Mucosa of gallbladder (tissue), 1 donor: ENCODE measurements at places on chromosomes 11 and 22.
A peak's percentile ranks its signal among the peaks of the same experiment; 100 is the strongest.

DNA sequence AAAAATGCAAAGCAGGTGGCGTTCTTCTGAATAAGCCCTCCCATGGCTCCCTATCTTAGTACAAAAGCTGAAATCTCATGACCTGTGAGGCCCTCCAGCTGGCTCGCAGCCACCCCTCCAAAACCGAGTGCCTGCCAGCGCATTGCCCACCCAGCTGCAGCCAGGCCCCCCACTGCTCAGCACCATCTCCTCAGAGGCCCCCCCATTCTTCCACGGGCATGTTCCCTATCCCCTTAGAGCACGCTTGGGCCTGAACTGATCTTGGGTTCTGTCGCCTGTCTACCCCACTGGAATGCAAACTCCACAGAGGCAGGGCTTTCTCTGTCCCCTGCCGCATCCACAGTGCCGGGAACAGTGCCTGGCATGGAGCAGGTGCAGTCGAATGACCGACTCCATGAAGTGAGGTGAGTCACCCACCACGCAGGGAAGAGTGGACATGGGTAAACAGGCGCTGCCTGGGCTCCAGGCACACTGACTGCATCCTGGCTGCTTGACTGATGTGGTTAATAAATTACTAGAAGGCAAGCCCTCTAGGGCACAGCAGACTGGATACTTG is 11.3 kb upstream of the EFCAB6 start:
- DNase-seq, result peak; percentile 70

DNA sequence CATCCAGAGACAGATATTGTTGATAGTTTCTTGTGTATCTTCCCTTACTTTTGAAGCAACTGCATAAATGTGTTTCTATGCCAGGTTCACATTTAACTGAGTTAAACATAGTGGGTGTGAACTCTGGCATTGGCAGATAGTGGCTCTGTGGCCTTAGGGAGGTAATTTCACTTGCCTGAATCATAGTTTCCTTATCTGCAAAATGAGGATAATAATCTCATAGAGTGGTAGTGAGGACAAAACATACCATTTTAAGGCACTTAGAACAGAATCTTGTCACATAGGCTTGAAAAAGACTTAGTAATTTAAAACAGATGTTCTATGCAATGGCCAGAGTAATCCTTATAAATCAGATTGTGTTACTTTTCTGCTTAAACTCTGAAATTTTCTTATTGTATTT is 56.4 kb upstream of the SYN3 start:
- no peak for DNase-seq

DNA sequence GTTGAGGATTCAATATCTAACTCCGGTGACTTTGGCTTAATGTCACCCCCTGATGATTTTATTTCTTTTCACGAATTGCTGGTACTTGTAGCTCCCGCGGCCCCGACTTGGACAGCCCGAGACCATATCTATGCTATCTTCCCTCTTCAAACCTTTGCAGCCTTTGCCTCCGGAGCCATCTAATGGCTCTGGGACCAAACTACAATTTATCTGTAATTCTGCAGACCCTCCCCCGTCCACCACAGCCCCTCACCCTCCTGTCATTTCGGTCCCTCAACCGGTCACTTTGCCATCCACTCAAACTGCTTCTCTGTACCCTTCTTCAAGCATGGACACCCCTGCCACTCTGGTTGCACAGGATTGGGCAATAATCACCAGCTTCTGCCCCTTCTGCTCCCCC is 25.7 kb upstream of the ALDH3B2 start:
- DNase-seq, result no peak

DNA sequence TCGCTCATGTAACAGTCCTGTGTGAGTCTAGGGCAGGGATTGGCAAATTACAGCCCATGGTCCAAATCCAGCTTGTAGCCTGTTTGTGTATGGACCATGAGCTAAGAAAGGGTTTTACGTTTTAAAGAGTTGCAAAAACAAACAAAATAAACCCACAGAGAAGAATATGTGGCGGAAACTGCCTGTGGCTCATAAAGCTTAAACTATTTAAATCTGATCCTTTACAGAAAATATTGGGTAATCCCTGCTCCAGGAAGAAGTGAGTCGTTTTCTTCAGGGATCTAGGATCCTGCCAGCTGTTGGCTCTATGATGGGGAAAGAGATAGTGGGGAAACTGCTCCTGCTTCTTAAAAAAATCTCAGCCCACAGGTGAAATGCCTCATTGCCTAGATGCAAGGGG is 3.4 kb upstream of the OR6Q1 start:
- no peak for DNase-seq

DNA sequence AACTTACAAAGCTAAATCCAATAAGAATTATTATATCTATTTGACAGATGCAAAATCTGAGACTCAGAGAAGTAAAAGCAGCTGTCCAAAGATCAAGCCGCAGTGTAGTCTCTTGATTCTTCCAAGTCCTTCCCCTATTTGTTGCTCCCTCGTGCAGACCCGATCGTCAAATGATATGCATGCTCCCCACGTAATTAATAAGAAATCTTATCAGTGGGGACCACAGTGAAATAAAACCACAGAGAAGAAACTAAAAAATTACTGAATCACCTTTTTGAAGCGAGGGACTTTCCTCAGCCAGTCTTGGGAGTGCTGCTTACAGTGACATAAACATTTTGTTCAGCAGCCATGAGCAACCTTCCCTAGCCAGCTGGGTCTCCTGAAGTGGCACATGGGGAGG is 64.6 kb downstream of the SERGEF start:
- no peak for DNase-seq

- no peak for DNase-seq
These were observed 56.5 kb downstream of the FLRT1 start for GRCh38 chr11:64092111-64092760.

DNA sequence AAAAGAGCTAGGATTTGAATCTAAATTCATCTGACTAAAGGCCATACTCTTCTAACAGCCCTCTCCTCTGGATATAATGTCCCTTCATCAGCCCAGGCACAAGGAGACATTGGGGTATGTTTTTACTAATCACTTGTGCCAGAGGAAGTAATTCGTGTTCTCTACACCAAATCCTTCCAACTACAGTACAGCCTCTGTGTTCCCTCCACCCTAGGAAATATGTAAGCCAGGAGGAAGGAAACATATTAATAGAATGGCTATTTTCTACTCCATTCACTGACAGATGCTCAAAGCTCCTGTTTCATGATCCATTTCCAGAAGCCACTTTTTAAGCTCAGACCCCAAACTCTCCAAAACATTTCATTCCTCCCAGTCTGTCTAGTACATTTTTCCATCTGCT is 12.0 kb upstream of the UBQLNL start:
- no peak for DNase-seq

DNA sequence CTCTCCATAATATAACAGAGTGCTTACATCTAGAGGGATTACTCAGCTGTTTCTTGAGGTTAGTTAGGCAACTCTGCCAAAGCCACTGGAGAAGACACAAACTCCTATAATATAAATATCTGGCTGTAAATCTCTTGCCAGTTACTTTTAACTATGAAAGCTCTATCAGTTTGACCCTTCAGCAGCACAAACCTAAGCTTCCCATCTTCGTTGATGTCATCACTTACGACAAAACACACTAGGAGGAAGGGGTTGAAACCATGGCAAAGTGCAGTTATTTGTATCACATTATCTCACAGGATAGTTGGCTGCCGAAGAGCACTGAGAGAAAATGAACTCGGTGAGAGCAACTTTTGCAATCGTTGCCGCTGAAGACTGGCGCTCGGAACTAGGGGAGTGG is 922.1 kb downstream of the OPCML start:
- DNase-seq, result no peak

GRCh38 chr11:72221386-72222075 is 3.0 kb upstream of the INPPL1 start:
- DNase-seq, result no peak

GRCh38 chr22:20206709-20207215 is 55.9 kb upstream of the CCDC188 start:
- DNase-seq, result no peak

- DNase-seq, result no peak
These were observed 64.7 kb upstream of the RRAS2 start for GRCh38 chr11:14423633-14424032.

GRCh38 chr22:37485395-37486223 is 575 bp downstream of the MFNG start:
- DNase-seq, result no peak

DNA sequence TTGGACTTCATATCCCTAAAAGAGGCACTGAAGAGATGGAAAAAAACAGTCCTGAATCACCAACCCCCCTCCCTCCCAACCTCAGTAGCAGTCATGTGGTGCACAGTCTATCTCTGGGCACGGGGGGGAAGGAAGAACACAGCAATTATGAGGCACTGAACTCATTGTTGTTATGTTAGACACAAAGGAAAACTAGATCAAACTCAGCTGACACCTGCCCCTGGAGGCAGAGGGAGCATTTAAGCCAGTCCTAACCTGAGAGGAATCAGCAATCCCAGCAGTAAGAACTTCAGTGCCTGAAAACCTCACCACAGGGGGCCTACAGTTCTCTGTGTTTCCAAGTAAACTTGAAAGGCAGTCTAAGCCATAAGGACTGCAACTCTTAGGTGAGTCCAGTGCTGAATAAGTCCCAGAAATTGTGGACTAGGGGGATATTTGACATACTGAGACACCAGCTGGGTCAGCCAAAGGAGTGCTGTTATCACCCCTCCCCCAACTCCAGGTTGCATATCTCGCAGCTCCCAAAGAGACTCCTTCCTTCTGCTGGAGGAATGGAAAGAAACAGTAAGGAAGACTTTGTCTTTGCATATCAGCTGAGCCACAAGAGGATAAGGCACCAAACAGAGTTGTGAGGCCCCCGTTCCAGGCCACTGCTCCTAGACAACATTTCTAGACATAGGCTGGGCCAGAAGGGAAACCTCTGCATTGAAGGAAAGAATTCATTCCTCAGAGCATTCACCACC is 72.5 kb downstream of the GLYATL1 start:
- no peak for DNase-seq

DNA sequence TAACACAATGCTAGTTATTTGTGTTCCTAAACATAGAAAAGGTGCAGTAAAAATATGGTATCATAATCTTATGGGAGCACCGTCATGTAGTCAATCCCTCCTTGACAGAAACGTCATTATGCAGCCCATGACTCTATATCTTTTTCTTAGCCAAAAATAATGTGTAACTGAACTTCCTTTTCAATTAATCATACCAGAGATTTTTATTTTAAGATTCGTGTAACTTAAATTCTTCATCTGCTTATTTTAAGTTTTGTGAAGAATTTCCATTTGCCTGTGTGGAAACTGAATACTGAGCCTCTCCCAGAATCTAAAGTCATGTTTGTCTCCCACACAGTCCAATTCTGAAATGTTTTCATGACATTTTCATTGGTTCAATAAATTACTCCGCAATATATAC is 699.1 kb downstream of the KCNA4 start:
- DNase-seq, result no peak

DNA sequence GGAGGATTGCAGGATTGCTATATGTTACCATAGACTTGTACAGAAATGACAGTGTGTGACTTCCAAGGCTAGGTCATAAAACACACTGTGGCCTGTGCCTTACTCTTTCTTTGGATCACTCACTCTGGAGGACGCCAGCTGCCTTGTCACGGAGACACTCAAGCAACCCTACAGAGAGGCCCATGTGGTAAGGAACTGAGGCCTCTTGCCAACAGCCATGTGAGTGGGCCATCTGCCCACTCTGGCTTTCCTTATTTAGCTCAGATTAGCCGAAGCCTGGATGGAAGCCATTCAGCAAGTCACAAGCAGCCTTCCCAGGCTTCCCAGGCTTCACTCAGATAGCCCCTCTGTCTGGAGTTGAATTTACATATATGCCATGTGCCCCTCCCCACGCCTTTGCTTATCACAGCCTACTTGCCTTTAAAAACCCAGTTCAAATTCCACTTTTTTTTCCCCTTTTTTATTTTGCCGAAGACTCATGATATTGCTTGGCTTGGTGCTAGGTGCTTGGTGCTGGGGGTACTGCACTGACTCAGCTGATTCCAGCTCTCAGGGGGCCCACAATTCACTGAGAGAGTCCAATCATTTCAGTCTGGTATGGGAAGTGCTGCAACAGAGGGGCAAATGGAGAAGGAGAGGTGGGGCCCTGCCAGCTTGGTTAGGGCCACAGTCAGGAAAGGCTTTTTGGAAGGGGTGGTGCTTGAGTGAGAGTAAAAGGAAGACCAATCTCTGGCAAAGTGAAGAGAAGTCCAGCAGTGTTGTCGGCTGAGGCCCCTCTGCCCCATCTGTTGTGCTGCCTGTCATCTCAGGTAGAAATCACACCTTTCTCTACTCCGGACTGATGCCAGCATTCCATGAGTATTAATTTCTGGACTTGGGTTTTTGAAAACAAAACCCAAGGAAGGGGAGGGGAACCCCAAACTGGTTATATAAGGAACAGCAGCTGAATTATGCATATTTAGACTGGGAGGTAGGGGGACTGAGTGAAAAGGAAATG is 14.5 kb upstream of the P4HA3 start:
- peak; percentile 74 for DNase-seq

GRCh38 chr22:22710719-22711531 is 66.5 kb downstream of the GGTLC2 start:
- peak; percentile 87 for DNase-seq

- no peak for DNase-seq
These were observed 38.2 kb upstream of the ALX4 start for GRCh38 chr11:44348114-44348513.

DNA sequence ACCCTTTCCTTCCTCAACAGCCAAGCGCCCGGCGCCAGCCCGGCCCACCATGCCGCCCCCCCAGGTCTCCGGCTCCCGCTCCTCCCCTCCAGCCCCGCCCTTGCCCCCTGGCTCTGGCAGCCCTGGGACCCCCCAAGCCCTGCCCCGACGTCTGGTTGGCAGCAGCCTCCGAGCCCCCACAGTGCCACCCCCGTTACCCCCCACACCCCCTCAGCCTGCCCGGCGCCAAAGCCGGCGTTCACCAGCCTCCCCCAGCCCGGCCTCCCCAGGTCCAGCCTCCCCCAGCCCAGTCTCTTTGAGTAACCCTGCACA is 3.3 kb upstream of the PDXP start:
- no peak for DNase-seq

- no peak for DNase-seq
These were observed 69.4 kb downstream of the BUD13 start for GRCh38 chr11:116703421-116703820.

GRCh38 chr22:26398741-26399153 is 30.3 kb upstream of the ASPHD2 start:
- DNase-seq, result peak; percentile 67

- DNase-seq, result no peak
These were observed 54.3 kb upstream of the NAV2 start for GRCh38 chr11:19658344-19658743.

GRCh38 chr11:110738641-110739040 is 26.4 kb upstream of the ARHGAP20 start:
- no peak for DNase-seq

DNA sequence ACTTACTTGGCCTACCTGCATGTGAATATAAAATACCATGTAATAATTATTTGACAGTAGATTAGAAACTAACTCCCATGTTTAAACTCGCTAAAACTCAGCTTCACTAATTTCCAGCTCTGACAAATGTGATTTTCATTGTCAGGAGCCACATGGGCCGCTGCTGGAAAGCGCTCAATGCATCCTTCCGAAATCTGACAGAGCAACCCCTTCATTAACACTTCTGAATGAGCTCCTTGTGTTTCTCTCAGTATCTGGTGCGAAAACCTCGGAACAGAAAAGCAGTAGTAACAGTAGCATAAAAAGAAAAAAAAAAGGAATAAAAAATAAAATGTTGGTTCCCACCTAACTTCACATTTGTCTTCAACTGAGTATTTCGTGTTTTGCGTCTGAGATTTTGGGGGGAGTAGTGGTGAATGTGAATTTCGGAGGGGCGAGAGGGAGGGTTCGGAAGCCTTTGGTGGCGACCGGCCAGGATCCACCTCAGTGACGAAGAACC is 710 bp downstream of the MTCH2 start:
- no peak for DNase-seq
